ENCODE measurements at places on chromosomes 12 and 14.

DNA sequence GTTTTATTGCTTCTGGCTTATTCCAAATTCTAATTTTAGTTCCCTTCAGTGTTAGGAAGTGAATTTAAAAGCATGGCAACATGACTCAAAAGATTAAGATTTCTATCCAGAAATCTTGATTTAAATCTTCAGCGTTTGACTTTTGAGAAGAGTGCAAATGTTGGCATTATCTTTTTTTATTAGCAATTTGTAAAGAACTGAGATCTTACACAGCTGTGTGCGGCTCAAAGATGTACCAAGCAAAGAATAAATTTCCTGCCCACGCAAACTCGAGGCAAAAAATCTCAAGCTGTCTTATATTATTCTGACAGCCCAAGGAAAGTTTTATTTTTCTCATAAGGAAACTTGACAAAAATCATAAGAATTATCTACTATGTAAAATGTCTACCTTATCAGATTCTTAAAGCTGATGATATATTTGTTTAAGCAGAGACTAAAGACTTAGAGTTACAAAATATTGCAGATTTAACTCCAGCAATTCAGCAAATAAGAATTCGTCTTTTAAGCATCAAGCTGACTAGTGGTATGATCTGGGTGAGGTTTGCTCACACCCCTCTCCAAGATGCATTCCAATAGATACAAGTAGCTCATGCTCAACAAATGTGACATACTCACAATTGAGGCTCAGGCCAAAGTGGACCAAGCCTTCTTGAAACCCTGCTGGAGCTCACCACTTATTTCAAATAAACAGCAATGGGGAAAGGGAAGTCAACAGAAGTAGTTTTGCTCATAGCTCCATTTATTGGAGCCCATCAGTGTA lies 47.4 kb upstream of the POC1B start:
- no peak overlapping the region for H3K4me3 ChIP-seq
- no peaks in the 10 kb centered on the region for H3K27me3 ChIP-seq
- no peak for DNase-seq
- H3K36me3 ChIP-seq = no peaks in the 10 kb centered on the region

GRCh38 chr12:120399531-120399930 lies 30.6 kb upstream of the MSI1 start:
- H3K4me1 ChIP-seq = peaks cover 10% of the 10 kb centered on the region
- H3K36me3 ChIP-seq = no peaks in the 10 kb centered on the region
- DNase-seq = no peak
- H3K4me3 ChIP-seq = no peak overlapping the region
- no peak overlapping the region for H3K27ac ChIP-seq

DNA sequence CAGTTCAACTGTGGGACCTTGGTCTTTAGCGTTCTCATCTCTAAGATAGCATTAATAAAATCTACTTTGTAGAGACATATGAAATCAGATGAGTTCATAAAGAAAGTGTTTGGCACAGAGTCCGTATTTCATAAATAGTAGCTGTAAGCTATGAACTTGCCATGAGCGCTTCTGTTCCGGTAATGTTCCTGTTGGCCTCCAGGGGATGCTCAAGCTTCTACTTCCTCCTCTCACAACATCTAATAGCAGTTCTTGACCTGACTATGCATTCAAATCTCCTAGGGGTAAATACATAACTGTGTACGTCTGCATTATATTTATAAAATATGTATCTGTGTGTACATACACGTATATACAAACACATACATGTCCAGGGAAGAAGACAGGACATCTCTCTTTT lies 288.2 kb upstream of the TMPO start:
- no peak for DNase-seq
- no peaks in the 10 kb centered on the region for H3K36me3 ChIP-seq
- H3K27me3 ChIP-seq = no peaks in the 10 kb centered on the region
- no peaks in the 10 kb centered on the region for H3K4me1 ChIP-seq

DNA sequence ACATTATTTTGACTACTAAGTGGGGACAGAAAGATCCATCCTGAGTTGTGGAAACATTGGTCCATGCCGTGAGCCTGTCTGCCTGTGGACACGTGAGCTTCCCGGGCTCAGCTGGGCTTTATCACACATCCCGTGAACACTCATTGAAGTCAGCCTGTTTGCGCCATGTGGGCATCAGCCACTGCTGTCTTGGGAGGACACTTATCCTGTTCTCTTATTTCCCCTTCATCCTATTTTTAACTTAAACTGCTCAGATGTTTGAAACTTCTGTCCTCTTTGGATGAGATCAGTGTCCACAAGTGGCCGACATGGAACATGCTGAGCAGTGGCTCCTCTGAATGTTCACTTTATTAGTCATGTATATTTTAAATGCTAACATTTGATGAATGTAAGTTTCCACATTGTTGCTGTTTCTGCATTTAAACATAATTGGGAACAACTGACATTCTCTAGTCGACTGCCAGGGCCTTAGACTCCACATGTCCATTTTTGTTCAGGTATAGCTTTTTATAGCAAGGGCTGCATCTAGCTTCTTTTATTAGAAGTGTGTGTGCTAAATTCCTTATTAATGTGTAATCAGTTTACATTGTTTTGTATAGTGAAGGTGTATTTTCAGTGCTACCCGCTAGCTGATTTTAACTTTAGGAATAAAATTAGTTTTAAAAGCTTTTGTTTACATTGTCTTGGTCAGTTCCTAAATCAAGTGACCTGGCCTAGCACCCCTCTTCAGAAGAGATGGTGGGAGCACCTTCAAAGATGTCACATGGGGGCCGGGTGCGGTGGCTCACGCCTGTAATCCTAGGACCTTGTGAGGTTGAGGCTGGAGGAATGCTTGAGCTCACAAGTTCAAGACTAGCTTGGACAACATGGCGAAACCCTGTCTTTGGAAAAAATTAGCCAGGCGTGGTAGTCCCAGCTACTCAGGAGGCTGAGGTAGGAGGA lies 24.0 kb downstream of the RNF34 start:
- no peaks in the 10 kb centered on the region for H3K27me3 ChIP-seq
- no peak overlapping the region for H3K27ac ChIP-seq
- DNase-seq = no peak
- H3K36me3 ChIP-seq = peaks cover 100% of the 10 kb centered on the region
- H3K4me1 ChIP-seq = peaks cover 33% of the 10 kb centered on the region

GRCh38 chr12:129337413-129337812 lies 484.1 kb downstream of the GLT1D1 start:
- H3K27ac ChIP-seq = no peak overlapping the region
- H3K4me1 ChIP-seq = no peaks in the 10 kb centered on the region
- H3K4me3 ChIP-seq = no peak overlapping the region
- DNase-seq = no peak

DNA sequence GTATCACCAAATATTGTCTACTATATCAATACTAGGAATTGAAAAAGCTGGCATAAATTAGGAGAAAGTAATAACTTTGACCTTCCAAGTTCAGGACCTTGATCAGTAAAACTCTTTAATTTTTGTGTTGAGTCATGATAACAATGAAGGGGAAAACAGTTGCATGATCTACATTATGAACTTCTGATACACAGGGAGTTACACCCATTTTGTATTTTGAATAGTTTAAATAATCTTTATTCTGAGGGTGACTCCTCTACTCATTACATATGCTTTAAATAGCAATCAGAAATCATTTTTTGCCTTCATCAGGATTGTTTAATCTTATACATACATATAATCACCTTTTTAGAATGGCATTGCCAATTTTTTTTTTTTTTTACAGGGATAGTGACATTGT lies 492.5 kb downstream of the NAV3 start:
- H3K27me3 ChIP-seq = no peaks in the 10 kb centered on the region
- no peaks in the 10 kb centered on the region for H3K36me3 ChIP-seq
- no peak overlapping the region for H3K4me3 ChIP-seq
- no peak overlapping the region for H3K27ac ChIP-seq

DNA sequence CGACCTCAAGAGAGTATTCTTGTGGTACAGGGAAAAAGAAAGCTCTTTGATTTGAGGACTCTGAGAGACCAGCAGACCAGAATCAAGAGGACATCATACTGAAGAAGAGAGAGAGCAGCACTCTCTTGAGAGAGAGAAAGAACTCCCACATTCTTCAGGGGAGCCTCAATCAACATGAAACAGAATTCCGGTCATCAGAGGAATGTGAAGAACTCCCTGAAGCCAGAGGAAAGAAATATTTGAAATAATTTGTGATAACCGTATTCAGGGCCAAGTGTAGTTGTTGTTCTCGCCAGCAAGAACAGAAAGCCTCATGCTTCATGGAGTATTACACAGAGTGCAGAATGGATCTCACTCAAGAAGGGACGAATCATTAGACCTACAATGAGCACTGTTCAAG lies 363.8 kb upstream of the TMEM132C start:
- no peak overlapping the region for H3K4me3 ChIP-seq
- no peaks in the 10 kb centered on the region for H3K36me3 ChIP-seq
- DNase-seq = no peak
- H3K4me1 ChIP-seq = no peaks in the 10 kb centered on the region

- no peak for DNase-seq
- H3K4me3 ChIP-seq = no peak overlapping the region
- no peaks in the 10 kb centered on the region for H3K36me3 ChIP-seq
- no peaks in the 10 kb centered on the region for H3K4me1 ChIP-seq
- no peak overlapping the region for H3K27ac ChIP-seq
These were observed 199.8 kb downstream of the ALG10B start for GRCh38 chr12:38516418-38516817.

DNA sequence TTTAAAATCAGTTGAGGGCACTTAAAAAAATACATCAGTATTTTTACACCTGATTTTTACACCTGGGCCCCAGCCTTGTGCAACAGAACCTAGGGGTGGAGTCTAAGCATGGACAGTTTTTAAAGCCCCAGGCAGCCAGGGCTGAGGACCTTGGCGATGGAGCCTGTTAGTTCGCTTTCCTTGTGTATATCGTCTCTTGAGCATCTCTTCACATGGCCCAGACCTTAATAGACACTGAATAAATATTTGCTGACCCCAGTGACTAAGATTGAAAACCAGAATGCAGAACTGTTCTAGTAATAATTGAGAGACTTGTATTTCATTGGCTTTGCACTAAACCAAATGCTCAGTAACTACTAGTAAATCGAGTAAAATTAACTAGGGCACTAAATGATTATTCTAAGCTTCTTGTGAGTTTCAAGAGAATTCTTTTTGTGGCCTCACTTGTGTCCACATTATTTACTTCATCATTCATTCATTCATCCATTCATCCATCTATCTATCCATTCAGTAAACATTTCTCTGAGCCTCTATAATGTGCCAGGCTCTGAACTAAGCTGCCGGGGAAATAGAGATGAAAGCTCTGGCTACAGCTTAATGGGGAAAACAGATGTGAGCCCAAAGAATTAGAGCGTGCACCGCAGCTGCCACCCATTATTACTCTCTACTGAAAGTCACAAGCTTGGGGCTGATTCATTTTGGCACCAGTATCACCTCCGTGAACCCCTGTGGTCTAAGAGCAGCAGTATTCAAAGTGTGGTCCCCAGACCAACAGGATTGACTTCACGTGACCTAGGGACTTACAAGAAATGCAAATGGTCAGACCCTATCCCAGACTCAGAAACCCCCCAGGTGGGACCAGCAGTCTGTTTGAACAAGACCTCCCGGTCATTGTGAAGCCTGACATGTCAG lies 30.7 kb upstream of the BCL7A start:
- H3K27ac ChIP-seq = no peak overlapping the region
- DNase-seq = no peak
- H3K4me1 ChIP-seq = peaks cover 3% of the 10 kb centered on the region
- no peak overlapping the region for H3K4me3 ChIP-seq
- H3K27me3 ChIP-seq = no peaks in the 10 kb centered on the region
- no peaks in the 10 kb centered on the region for H3K36me3 ChIP-seq

GRCh38 chr12:4979737-4980136 lies 63.9 kb upstream of the KCNA5 start:
- no peak overlapping the region for H3K27ac ChIP-seq
- DNase-seq = no peak
- no peaks in the 10 kb centered on the region for H3K36me3 ChIP-seq
- H3K27me3 ChIP-seq = no peaks in the 10 kb centered on the region
- H3K4me1 ChIP-seq = no peaks in the 10 kb centered on the region

- DNase-seq = no peak
- H3K4me1 ChIP-seq = no peaks in the 10 kb centered on the region
- H3K27ac ChIP-seq = no peak overlapping the region
- H3K36me3 ChIP-seq = no peaks in the 10 kb centered on the region
These were observed 170.8 kb downstream of the EGLN3 start for GRCh38 chr14:33780035-33780434.

DNA sequence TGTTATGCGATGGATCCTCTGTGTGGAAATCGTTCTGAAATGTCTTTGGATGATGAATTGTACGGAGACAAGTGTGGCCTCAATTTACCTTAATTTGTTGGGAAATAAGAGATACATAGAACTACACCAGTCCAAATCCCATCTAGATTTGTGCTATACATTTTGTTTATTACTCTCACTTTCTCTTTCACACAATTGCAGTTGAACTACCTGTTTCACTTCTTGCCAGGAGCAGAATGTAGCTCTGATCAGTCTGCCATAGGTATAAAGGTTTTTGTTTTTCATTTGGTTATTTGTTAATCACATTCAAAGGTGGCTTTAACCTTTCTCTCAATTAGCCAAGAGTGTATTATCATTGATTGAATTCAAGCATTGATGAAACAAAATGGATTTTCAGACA lies 268.2 kb downstream of the SNAPC1 start:
- DNase-seq = no peak
- no peaks in the 10 kb centered on the region for H3K36me3 ChIP-seq
- H3K4me3 ChIP-seq = no peak overlapping the region
- no peaks in the 10 kb centered on the region for H3K4me1 ChIP-seq

- no peaks in the 10 kb centered on the region for H3K36me3 ChIP-seq
- H3K4me3 ChIP-seq = no peak overlapping the region
- H3K27ac ChIP-seq = no peak overlapping the region
- no peaks in the 10 kb centered on the region for H3K27me3 ChIP-seq
These were observed 154.9 kb downstream of the DYRK2 start for GRCh38 chr12:67803278-67803993.

GRCh38 chr14:55803873-55804553 lies 224.0 kb downstream of the KTN1 start:
- no peaks in the 10 kb centered on the region for H3K27me3 ChIP-seq
- no peak overlapping the region for H3K4me3 ChIP-seq
- DNase-seq = no peak

DNA sequence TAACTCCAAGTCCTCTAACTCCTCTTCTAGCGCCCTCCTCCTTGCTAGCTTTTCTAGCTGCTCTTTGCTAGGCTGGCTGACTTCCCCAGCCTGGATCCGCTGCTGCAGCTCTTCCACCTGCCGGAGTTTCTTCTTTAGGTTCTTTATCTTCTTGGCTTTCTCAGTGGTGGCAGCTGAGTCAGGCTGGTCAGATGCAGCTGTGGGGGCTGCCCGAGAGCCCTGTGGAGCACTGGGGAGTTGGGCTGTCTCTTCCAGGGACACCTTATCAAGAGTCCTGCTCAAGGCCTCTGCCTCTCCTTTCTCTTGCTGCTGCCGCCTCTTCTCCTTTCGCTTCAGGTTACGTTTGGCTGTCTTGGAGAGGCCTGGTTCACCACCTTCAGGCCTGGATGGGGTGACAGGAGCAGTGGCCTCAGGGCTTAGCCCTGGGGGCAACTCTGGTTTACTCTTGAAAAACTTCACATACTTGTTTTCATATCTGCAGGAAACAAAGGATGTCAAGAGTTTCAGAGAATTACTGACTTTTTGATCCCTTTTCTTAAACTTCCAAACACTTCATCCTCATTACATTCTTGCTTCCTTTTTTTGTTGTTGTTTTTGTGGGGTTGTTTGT lies 25.7 kb downstream of the PYM1 start:
- H3K27me3 ChIP-seq = no peaks in the 10 kb centered on the region
- H3K4me3 ChIP-seq = no peak overlapping the region
- no peak overlapping the region for H3K27ac ChIP-seq
- H3K36me3 ChIP-seq = peaks cover 33% of the 10 kb centered on the region
- H3K4me1 ChIP-seq = no peaks in the 10 kb centered on the region
- no peak for DNase-seq

- H3K27me3 ChIP-seq = no peaks in the 10 kb centered on the region
- no peak overlapping the region for H3K4me3 ChIP-seq
- H3K27ac ChIP-seq = no peak overlapping the region
- H3K36me3 ChIP-seq = no peaks in the 10 kb centered on the region
- DNase-seq = no peak
These were observed 52.7 kb downstream of the ESRRB start for GRCh38 chr14:76428611-76429010.

Measured in stomach (tissue), 19 donors.